Osteocyte (in vitro differentiated cells): ENCODE measurements at places on chromosomes 3 and 15. TPM values are rescaled to one million over a fixed set of nuclear protein-coding genes. Genes with fewer than 3 reads are reported as not detected.

Gene NRROS
- total RNA-seq, result 0.13 and 0.24 TPM in 2 replicates

Gene CCR8
- total RNA-seq, result not detected in 2 replicates

GRCh38 chr3:30621576-30621975 lies 15.2 kb downstream of the TGFBR2 start:
- H3K27me3 ChIP-seq, result no peaks in the 10 kb centered on the region
- no peak for DNase-seq
- no peak overlapping the region for H3K27ac ChIP-seq
- peaks cover 19% of the 10 kb centered on the region for H3K36me3 ChIP-seq
- no peak overlapping the region for H3K4me3 ChIP-seq

DNA sequence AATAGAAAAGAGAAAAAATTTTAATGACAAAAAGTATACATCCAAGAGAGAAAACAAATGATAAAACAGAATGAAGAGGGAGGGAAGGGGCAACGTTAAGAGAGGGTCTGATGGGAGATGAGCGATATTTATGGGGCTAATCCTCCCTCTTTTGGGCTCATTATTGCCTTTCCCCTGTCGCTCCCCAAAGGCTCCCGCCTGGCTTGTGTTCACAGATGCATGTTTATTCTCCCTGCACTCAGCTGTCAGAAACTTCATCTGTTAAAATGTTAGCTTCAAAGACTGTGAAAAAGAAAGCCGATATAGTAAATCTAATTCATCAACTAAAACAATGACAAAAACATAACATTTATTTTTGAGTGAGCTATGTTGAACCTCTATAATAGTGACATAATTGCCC lies 74.3 kb downstream of the GABRB3 start:
- H3K4me3 ChIP-seq, result no peak overlapping the region
- no peaks in the 10 kb centered on the region for H3K27me3 ChIP-seq
- no peaks in the 10 kb centered on the region for H3K4me1 ChIP-seq
- no peak for DNase-seq
